HFFc6 (cell line): ENCODE measurements at places on chromosomes 3 and 15. TPM values are rescaled to one million over a fixed set of nuclear protein-coding genes. Genes with fewer than 3 reads are reported as not detected.

- peak; percentile 65 for DNase-seq
These were observed 1.0 kb downstream of the PAK2 start for GRCh38 chr3:196740481-196741248.

GRCh38 chr3:4721511-4721911, 228.4 kb downstream of the ITPR1 start:
- DNase-seq, result peak; percentile 94

DNA sequence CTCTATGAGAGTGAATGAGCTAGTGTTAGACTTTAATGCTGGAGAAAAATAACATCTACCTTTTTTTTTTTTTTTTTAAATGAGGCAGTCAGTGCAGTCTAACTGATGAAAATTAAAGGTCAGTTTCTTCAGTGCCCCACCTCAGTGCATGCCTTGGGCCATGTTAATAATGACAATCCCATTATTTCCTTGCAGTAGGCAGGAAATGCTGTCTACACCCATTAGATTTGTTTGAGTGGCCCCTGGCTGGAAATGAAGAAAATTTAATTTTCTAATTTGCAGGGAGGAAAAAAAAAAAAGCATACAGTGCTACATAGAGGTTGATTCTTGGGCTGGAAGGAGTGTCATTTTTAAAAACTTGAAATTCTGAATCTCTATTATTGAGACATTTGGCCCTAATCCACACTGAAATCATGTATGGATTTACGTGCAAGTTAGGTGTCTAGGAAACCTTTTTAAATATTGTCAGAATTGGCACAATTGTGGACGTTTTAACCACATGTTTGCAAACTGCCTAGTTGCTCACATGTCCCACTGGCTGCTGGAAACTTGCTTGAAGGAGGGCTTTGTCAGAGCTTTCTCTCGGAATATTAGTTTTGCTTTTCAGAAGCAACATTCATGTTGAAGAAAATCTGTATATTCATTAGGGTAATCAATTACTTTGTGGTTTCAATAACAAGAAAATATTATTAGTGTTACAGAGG, 18.4 kb downstream of the FNDC3B start:
- no peak for DNase-seq

DNA sequence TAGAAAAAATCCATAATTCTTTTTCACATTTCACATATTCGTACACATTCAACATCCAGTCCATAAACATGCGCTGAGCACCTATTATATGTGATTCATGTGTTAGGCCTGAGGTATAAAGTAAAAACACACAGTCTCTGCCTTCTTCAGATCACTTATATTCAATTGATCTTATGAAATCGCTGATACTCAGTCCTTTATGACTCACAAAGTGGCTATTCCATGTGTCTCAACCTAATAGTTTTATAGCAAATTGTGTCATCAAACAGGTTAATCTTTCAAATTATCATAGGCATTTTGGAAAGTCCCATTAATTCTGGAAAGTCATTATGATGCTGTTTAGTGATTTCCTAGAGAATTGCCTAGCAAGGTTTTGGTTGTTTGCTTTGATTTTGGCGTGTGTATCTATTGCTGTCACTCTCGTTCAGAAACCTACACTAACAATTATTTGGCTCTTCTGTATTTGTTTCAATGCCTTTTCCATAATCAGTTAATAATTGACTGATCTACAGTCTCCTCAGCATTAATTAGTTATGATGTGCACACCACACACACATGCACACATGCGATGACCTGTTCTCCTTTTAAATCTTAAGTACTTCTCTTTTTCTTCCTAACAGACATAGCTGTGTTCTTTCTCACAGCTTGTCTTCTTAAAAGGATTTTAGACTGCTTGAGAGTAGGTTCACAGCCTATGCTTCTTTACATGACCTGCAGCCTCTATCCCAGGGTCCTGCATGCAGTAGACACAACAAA, 353.1 kb downstream of the MECOM start:
- no peak for DNase-seq

DNA sequence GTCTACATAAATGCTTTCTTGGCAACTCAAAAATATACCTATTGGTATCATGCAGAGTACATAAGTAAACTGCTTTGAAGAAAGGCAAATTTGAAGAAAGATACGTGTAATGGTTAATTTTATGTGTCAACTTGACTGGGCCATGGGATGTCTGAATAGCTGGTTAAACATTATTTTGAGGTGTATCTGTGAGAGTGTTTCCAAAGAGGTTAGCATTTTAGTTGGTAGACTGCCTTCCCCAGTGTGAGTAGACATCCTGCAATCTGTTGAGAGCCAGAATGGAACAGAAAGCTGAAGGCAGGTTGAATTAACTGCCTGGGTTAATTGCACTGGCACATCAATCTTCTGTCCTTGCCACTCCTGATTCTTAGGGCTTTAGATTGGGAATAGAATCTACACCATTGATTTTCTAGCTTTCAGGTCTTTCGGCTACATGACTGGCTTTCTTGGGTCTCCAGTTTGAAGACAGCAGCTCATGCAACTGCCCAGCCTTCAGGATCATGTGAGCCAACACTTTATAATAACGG, 98.3 kb downstream of the CMSS1 start:
- DNase-seq, result no peak

- DNase-seq, result no peak
These were observed 5.8 kb upstream of the NRROS start for GRCh38 chr3:196633555-196634151.

GRCh38 chr3:13590841-13591520, 42.1 kb downstream of the FBLN2 start:
- no peak for DNase-seq

DNA sequence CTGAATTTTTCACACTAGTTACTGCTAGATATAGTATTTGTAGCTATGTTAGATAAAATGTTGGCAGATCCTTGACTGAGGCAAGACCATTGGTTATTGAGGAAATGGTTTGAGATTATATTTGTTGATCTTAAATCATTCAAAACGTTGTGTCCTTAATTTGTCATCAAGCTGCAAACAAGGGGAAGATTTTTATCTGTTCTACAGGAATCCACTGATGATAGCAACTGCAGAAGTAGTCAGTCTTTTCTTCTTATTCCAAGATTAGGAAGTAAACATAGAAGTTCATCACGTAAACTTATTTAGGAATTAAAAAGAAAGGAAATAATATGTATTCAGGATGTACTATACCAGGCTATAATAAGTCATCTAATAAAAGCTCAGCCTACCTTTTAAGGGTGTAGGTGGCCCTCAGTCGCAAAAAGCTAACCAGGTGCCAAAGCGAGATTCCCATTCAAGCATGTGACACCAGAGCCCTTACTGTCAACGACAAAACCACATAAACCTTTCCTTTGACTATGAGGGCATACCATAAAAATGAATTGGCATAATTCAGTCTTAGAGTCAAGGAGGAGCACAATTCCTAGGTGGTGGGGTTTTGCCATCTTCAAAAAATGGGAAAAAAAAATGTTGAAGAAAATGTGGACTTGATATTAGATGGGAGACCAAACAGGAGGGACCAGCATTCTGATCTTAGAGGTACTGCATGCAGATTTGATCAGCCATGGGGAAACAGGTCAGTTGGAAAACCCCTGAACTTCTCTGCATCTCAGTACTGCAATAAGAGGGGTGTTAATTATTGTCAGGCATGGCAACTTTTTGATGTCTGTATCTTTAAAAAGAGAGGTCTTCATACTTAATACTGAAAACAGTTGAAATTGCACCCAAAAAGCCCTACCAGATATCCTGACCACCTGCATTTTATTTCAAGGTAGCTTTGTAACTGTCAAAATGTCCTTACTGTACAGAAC, 212.5 kb upstream of the UBE2E1 start:
- DNase-seq, result no peak

- DNase-seq, result no peak
These were observed 163.4 kb downstream of the ATG7 start for GRCh38 chr3:11435440-11436165.

GRCh38 chr3:27533261-27533607, 49.0 kb upstream of the SLC4A7 start:
- DNase-seq, result no peak

DNA sequence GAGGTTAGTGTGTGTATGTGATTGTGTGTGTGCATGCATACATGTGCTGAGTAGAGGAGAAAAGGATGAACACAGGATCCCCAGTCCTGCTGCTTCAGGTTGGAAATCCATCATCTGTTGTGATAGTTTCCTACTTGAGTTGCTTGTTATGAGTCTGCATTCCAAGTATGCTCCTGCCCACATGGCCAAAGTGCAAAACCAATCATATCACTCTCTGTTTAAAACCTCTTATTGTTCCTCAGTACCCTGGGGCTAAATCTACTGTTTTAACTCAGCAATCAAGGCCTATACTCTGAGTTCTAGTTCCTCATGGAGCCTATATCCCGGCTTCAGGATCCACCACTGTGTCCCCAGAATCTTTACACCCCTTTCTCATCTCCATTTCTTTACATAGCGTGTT, 139.9 kb upstream of the TLE3 start:
- DNase-seq, result peak; percentile 19

- no peak for DNase-seq
These were observed 20.6 kb downstream of the WNT5A start for GRCh38 chr3:55466526-55466925.

GRCh38 chr3:194870394-194871110, 184.9 kb downstream of the FAM43A start:
- DNase-seq, result peak; percentile 25

DNA sequence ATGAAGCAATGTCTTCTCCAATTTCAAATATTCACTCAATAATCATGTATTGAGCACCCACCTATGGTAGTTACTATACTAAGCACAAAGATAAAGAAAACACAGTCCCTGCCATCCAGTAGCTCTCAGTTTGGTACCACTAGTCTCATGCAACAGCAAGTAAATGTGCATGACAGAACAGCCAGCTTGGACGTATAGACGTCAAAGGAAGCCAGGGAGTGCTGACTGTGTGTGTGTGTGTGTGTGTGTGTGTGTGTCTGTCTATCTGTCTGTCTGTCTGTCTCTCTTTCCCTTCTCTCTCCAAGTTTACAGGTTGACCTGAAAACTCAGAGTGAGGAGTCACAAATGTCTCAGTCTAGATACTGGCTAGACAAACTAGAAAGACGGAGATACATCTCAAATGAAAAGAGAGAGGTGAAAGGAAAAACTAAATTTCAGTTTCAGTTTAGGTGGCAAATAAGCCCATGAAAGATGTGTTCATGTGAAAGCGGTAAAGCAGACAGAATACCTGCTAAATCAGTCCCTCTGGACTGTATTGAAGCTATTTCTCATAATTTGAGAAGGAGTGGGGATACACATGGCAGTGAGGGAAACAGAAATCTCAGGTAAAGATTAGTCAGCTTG, 141.1 kb upstream of the PTPRG start:
- DNase-seq, result no peak

DNA sequence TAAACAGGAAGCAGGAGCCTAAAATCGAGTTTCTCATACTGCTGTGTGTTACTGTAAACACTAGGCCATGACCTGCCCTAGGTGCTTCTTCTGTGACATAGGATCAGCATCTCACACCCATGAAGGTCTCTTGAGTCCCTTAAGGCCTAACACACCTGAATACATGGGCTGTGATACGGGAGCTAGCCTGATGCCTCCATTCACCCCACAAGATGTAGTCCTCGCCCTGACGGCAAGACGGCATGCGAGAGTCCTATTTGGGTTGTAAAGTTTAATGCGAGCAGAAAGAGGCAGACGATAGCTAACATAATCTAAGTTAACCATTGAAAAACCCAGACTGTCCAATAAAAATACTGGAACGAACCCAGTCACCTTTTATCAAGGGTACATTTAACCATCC, 241.1 kb upstream of the ICE2 start:
- DNase-seq, result no peak

The COLQ gene
- total RNA-seq, result 0.54 and 0.60 TPM in 2 replicates

GRCh38 chr3:120801484-120801883, 58.9 kb downstream of the GTF2E1 start:
- DNase-seq, result no peak

DNA sequence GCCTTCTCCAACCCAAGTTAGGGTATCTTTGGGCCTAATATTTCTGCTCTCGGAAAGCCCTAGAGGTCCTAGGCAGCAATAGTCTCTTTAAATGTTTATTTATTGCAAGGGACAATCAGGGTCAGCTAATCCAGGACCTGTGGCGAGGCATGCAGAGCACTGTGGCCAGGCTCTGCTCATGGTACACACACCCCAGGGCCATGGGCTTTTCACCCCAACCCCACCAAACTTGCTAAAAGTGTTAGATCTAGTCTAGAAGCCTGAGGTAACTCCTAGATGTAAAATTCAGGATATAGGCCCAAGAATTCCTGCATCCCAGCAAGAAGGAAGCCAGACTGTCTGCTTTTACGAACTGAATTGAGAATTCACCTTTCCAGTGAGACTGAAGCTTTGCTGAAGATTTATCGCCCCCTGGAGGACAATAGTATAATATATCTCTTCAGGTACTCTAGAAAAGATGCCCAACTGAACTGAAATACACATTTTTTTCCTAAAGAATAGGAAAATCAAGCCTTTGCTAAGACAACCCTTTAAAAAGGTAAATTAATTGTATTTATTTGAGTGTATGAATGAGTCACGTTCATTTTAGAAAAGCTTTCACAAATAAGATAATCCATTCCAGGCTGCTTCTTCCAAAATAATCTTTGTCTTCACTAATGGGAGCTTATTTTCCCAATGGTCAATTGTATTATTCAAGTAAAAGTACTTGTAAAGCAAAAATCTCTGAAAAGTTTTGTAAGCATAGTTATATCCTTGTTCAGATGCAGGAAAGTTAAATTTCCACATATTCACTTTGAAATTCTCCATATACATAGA, 89.8 kb downstream of the LRRC3B start:
- no peak for DNase-seq

GRCh38 chr15:60124460-60125070, 120.5 kb downstream of the FOXB1 start:
- DNase-seq, result no peak

- peak; percentile 89 for DNase-seq
These were observed 66.2 kb downstream of the SCN11A start for GRCh38 chr3:38985581-38985980.
